ENCODE measurements at places on chromosomes 12 and 14.

- DNase-seq, result no peak
Observed at GRCh38 chr12:12520273-12520672, 42.4 kb downstream of the DUSP16 start.

GRCh38 chr14:39784461-39784860 lies 352.2 kb upstream of the FBXO33 start:
- DNase-seq, result no peak

DNA sequence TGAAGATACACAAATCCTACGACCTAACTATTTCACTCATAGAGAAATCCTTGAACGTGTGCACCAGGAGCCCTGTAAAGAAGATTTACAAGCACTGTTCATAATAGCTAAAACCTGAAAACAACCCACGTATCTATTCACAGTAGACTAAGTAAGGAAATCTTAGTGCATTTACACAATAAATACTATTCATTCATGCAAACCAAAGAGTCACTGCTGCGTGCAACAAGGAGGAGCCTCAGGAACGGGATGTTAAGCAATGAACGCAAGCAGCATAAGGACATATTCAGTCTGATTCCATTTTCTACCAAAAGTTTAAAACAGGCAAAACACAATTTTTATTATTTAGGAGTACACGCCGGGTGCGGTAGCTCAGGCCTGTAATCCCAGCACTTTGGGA lies 176.6 kb downstream of the TTC7B start:
- DNase-seq, result no peak

GRCh38 chr14:68976160-68977067 lies 2.7 kb downstream of the ACTN1 start:
- no peak for DNase-seq

GRCh38 chr14:69038455-69039287 lies 59.6 kb upstream of the ACTN1 start:
- DNase-seq, result no peak
